ENCODE measurements at places on chromosomes 13 and 19.
A peak's percentile ranks its signal among the peaks of the same experiment; 100 is the strongest.

DNA sequence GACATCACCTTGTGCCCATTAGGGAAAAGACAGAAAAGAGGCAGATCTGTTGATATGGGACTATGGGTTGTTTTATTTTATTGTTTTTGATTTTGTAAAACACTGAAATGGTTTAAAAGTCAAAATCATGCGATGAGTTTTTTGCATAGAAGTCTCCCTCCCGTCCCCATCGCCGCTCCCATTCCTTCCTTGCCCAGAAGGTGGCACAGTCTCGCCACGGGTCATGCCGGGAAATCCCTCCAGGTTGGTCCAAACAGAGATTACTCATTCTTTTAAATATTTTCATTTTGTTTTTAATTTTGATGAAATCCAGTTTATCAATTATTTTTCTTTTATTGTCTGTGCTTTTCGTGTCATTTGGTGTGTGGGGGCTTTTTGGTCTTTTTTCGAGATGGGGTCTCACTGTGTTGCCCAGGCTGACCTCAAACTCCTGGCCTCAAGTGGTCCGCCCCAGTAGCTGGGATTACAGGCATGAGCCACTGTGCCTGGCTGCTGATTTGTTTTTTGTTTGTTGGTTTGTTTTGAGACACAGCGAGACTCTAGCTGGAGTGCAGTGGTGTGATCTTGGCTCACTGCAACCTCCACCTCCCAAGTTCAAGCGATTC, 9.2 kb downstream of the PGPEP1 start:
- peak; percentile 79 for DNase-seq

GRCh38 chr13:27508802-27509201, 58.4 kb upstream of the MTIF3 start:
- no peak for DNase-seq

DNA sequence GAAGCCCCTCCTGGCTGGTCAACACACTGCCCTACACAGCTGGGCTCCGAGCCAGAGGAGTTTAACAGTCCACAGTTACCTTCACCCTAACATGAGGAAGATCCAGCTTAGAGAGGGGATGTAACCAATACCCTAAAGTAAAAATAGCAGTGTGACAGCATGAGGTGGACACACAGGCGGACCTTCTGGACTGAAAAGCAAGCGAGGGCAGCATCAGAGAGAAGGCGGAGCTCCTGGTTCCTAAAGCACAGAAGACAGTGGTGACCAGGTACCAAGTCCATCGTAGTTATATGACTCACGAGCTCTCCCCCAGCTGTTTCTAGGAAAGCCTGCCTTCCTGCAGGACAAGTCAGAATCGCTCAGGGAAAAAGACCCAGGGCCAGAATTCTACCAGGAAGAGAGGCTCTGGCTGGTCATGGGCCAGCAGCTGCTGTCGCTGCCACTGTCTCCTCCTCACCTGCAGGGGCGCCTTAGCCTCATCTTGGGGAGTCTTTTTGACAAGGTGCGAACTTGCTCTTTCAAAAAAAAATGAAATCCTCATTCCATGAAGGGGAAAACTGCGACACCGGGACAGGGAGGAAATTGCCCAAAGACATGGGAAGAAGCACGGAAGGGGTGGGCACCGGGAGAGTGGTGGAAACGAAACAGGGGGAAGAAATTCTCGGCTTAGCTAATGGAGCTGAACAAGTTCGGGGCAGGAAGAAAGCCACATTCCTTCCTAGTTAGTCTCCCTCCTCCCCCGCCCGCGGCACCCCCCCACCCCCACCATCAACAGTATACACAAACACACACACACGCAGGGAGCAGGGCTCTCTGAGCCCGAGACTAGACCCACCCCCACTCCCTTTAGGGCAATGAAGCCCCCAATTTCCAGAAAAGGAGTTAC, 1.7 kb downstream of the ELL start:
- DNase-seq, result peak; percentile 85

- DNase-seq, result peak; percentile 100
Measured at GRCh38 chr19:58439576-58440554, at the start of gene ZNF132. ZNF132 (minus strand) TSS chr19:58440153; CDS start chr19:58439821, 332 bp downstream.

DNA sequence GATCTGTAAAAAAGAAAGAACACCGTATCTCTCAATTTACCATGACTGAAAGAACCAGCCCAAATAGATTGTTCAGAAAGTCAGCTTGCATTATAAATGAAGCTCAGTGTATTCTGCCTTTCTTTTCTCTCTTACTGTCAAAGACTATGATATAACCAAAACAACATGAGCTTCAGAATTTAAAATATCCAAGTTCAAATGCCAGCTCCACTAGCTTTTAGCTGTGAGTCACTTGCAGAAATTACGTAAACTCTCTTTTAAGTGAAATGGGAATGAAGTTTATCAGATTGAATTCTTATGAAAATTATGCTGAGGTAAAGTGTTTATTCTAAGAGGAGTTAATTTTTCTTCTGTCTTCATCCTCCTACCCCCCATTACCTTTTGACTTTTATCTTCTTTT, 20.0 kb upstream of the POSTN start:
- no peak for DNase-seq

DNA sequence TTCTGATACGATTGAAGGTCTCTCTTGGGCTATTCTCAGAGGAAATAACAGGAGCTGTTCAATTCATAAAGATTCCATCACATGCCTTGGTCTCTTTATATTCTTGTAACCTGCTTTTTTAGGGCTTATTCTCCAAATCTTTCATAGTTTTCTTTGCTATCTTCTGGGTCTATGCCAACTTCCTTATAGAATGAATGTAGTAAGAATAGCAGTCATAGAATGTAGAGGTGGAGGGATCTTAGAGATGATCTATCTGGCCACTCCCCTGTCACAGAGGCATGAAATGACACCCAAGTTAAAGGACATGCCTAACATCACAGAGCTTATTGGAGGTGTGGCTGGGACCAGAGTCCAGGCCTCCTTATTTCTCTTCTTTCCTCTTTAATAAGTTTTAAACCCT, 13.2 kb downstream of the LCP1 start:
- no peak for DNase-seq

DNA sequence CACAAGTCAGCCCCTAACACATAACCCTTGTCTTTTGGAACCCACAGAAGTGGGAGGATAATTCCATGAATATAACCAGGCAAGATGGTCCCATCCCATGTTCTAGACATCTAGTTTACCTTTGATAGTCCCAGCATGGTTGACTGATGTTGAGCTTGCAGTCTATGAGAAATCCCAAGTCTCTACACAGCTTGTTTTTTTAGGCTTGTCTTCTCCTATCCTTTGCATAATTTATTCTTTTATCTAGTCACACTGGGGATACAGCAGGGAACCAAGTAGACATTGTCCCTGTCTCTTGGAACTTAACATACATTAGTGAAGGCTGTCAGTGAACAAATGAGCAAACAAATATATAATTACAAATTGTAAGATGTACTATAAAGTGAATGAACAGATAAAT, 19.6 kb upstream of the FRY start:
- no peak for DNase-seq

- no peak for DNase-seq
Measured at GRCh38 chr13:108115738-108116137, 99.6 kb downstream of the LIG4 start.

GRCh38 chr19:3285647-3286176, 61.3 kb downstream of the CELF5 start:
- peak; percentile 93 for DNase-seq

DNA sequence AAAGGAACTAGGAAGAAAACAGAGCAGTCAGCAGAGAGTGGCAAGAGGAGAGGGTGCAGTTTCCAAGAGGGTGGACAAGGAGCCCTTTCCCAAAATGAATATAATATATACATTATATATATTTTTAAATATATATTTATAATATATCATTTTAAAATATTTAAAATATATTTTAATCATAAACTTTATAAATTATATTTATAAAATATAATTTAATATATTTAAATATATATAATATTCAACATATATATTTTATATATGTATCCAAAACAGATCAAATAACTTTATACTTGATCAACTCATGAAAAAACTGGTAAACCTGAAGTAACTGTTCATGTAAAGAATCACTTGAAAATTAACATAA, 328.6 kb downstream of the MYO16 start:
- DNase-seq, result no peak

DNA sequence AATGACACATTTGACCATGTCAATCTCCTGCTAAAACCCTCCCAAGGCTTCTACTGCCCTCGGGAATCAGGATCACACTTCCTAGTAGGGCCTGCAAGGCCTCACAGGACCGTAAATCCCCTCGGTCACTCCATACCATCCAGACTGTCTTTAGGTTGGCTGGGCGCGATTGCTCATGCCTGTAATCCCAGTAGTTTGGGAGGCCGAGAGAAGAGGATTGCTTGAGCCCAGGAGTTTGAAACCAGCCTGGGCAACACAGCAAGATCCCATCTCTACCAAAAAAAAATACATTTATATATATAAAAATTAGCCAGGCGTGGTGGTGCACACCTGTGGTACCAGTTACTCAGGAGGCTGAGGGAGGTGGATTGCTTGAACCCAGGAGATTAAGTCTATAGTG, 15.0 kb downstream of the TMEM143 start:
- no peak for DNase-seq

DNA sequence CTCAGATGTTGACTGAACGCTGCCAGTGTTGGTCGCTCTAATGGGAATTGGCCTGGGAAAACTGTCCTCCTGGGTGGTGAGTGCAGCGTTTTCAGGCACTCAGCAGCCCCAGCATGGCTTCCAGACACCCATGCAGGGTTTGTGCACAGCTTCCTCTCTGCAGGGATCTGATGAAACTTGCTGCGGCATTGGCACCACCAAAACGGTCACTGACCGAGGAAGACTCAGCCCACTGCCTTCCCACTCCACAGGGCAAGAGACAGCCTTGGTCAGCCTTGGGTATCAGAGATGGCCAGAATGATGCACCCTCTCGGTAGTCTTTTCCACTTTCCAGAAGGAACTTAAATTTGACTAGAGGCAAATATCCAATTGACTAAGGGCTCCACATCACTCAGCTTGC, 398.9 kb downstream of the IRS2 start:
- no peak for DNase-seq

GRCh38 chr19:5271145-5271544, 69.5 kb downstream of the PTPRS start:
- peak; percentile 63 for DNase-seq

Measured in GM23338 (cell line).